ENCODE measurements at places on chromosomes 13 and 19. TPM values are rescaled to one million over a fixed set of nuclear protein-coding genes. Genes with fewer than 3 reads are reported as not detected.

Gene GGN
- total RNA-seq: 0.29 TPM

Gene PGLYRP2
- not detected for total RNA-seq

Gene COL4A1
- total RNA-seq: 48.6 TPM

Gene ZNF471
- total RNA-seq: 5.0 TPM

Gene FXYD3
- total RNA-seq: not detected

Gene CFD
- total RNA-seq: 38.5 TPM

Gene LGALS14
- not detected for total RNA-seq

Data from smooth muscle cell of trachea (primary cell).